Posterior cingulate gyrus (tissue), 11 donors: ENCODE measurements at places on chromosomes 1 and 21.
A peak's percentile ranks its signal among the peaks of the same experiment; 100 is the strongest.

- DNase-seq = no peak
Measured at GRCh38 chr1:94543893-94544635, 2.5 kb upstream of the F3 start.

- no peak for DNase-seq
Measured at GRCh38 chr21:26751305-26751704, 93.9 kb downstream of the ADAMTS1 start.

GRCh38 chr1:58768971-58769808 is 14.7 kb downstream of the JUN start:
- DNase-seq = peak; percentile 93

DNA sequence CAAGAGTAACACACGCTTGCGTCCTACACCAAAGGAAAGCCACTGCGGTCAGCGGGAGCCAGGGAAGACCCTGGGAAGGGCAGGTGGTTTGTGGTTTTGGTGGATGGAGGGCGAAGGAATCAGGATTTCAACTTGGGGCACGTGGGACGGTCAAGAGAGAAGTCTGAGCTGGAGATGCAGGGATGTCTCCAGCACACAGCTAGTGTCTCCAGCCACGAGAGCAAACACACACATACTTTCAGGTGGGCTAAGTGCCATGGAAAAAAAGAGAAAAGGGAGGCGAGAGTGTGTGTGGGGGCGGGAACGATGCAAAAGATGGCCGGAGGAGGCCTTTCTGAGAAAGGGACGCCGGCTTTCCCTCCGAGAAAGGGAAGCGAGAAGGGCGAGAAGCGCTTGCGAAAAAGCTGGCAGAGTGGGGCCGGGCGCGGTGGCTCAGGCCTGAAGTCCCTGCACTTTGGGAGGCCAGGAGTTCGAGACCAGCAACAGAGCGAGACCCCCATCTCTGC is 1.4 kb upstream of the SRRM1 start:
- DNase-seq = no peak

GRCh38 chr1:1325288-1326074 is 879 bp downstream of the CPTP start:
- DNase-seq = no peak

- no peak for DNase-seq
Measured at GRCh38 chr1:61839679-61840078, 97.4 kb downstream of the PATJ start.

DNA sequence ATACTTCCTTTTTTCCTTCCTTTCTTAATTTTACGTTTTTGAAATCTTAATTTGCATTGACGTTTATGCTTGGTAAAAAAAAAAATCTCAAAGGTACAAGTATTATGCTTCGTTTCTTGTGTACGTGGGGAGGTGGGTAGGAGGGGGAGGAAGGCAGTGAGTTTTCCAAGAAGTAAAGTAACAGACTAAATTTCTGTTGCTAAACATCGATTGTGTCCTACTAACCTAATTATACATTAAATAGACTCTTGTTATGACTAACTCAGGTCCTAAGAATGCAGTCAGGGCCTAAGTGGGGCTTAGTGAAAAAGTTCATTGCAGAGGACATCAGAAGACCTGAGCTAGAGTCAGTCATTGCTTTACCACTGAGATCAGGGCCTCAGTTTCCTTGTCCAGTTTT is 17.5 kb downstream of the NEK7 start:
- DNase-seq = no peak

GRCh38 chr1:235336903-235337302 is 8.5 kb downstream of the GGPS1 start:
- no peak for DNase-seq

GRCh38 chr1:150516616-150517015 is 1.1 kb downstream of the FALEC start:
- peak; percentile 12 for DNase-seq

DNA sequence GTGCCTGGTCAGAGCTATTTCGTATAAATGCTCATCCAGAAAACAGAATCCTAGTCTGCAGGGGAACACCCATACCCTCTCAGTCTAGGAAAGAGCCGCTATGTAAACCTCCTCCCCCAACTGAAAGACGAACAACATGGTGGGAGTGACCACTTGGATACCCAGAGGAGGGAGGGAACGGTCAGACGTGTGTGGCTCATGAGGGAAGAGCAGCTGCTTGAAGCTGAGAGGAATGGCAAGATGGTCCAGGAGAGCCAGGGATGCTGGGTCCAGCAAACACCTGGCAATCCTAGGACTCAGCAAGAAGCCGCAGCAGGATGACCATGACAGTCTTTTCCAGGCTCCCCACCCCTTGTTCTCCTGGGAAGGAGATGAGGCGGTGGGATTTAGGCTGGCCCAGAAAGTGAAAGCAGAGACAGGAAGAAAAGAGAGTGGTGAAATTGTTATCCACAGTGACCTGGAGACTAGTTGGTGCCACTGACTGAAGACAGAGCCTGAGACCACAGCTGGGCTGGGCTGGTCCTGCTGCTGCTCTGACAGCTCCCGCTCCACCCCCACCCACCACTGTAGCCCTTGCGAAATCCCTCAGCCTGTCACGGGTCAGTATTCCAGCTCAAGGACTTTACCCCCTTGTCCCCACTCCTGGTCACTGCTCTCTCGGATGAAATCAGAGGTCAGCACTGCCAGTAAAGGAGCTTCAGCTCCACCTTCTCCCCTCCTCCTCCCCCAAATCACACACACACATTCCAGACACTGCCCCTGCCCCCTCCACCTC is 3.6 kb downstream of the CERS2 start:
- peak; percentile 48 for DNase-seq

DNA sequence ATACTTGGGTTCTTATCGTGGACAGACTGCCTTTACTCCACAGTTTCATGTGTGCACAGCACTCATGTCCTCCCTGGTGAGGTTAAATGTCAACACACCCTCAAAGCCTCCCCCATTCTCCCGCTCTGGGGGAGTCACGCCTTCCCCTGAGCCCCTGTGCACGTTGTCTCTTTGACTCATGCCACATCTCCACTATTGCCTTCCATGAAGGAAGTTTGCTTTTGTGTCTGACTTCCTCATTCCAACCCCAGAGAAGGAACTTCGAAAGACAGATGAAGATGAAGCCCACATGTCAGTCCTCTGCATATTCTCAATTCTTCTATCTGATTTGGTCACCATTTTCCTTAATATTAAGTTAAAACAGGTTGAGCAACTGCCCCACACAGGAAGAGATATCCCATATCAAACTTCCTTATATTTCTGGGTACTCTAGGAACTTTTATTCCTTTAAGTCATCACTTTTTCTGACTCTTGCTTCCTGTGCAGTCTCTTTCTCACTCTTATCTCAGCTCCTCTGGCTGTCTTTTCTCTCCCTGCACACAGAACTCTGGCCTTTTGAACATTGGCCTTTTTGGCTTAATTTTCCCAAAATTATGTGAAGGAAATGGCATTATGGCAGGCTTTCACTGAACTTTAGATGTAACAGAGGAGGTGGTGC is 41.5 kb downstream of the C4BPA start:
- DNase-seq = no peak

GRCh38 chr1:203271018-203271743 is 34.1 kb upstream of the BTG2 start:
- DNase-seq = no peak

DNA sequence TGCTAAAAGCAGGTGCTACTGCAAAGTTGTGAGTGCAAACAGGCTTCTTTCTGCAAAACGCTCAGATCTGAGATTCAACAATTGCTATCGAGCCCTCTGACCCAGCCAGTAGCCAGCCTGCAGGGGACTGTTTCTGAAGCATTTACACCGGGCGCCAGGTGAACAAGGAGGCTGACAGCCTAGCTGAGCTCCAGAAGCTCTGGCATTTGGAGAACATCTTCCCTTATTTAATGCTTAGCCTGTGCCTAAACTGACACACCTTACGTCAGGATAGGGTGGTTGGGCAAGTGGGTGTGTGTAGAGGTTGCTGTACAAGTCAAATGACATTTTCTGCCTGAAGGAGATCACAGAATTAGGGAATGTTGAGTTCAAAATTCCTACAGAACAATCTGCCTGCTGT is 15.8 kb upstream of the PLA2G2C start:
- no peak for DNase-seq

- DNase-seq = no peak
Measured at GRCh38 chr1:219085082-219085481, 88.6 kb upstream of the LYPLAL1 start.

- DNase-seq = no peak
Measured at GRCh38 chr1:208587110-208587509, 342.9 kb upstream of the PLXNA2 start.

DNA sequence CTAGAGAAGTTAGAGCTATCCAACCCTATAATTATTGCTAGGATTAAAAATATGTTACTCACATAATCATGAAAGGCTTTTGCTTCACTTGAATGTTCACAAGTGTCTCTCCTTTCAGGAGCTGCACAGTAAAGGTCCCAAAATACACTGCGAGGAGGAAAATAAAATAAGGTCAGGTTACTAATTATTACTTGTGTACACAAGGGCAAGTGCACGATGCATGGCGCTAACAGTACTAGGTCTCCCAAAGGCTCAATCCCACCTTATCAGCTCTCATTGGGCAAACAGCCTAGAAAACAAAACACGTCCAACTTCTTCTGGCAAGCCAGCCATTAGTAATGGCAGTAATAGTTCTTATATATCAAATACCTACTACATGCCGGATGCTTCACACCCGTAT is 4.4 kb downstream of the SSBP3 start:
- DNase-seq = no peak

- DNase-seq = no peak
Measured at GRCh38 chr1:16984717-16985116, 4.3 kb upstream of the MFAP2 start.

- DNase-seq = no peak
Measured at GRCh38 chr21:16169102-16169511, 439.3 kb downstream of the USP25 start.

DNA sequence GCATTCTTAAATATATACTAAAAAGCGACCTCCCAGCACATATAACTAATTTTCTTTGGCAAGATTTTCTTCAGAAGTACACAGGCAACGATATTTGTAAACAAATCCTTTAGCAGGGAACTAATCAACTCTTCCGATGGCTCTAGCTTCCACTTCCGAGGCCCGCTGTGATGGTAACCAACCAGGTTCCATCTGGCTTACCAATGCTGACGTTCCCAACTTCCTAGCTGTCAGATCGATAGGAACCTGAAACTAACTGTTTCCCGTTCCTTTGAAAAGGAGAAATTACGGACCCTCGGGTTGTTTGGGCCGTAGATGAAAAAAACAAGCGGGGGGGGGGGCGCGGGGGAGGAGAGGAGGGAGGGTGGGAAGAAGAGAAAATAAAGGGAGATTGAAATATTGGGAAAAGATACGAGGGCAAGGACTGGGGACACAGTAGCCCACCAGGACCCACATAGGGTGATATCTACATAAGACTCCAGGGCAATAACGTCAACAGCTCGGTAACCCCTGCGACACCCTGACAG is 513 bp downstream of the GTF2B start:
- DNase-seq = no peak

- DNase-seq = no peak
Measured at GRCh38 chr1:93628681-93629080, 53.0 kb downstream of the BCAR3 start.

GRCh38 chr1:204530932-204531331 is 14.7 kb downstream of the MDM4 start:
- DNase-seq = no peak

GRCh38 chr1:89794406-89794805 is 26.4 kb upstream of the LRRC8D start:
- DNase-seq = no peak

DNA sequence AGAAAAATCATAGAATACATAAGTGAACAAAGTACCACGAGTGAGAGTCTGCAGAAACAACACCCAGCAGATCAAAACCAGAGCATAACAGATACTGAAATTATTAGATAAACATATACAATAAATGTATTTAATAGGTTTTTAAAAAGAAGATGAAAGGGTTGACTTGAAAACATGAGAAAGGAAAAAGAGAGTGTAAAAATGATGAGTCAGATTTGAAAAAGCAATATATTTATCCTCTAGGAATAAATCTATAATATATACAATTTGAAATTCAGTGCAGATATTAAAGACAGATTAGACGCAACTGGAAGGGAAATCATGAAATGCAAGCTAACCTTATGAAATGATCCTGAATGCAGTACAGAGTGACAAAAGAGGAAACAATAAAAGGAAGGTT is 170.2 kb upstream of the RUNX1 start:
- no peak for DNase-seq

DNA sequence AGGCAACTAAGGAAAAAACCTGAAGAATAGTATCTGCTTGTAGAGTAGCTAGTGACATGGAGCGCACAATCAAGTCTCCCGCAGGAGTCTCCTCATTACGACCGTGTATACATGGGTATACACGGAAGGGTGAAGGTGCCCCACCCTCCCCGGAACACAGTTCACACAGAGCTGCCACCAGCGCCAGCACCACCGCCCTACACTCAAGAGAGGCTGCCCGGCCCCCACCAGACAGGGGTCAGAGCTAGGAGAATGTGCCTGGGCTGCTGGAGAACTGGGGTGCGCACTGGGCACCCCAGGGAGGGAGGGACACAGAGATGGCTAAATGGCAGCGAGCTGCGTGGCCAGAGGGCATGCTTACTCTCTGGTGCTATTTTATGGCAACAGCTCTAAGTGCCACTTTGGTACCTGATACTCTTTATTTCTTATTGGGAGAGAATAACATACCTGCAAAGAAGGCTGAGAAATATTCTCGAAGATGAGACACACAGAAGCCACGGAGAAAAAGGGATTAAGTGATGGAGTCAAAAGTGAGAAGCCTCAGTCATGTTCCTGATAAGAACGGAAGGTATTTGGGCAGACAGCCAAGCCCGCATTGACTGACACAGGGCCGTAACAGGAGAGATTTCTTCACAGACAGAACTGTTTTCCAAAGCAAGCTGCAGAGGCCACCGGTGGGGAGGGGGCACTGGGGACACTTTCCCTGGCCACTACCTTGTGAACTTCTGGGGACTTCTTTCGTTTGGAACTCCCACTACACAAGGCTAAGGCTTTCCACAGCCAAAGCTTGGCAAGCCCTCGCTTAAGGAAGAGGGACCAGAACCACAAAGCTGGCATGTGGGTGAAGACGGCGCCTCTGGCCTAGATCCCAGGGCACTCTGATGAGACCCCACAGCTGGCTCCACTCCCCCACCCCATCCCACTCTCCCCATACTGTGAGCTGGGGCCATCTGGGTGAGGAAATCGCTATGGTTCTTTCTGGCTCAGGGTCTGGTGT is 108.0 kb downstream of the PGBD5 start:
- no peak for DNase-seq

DNA sequence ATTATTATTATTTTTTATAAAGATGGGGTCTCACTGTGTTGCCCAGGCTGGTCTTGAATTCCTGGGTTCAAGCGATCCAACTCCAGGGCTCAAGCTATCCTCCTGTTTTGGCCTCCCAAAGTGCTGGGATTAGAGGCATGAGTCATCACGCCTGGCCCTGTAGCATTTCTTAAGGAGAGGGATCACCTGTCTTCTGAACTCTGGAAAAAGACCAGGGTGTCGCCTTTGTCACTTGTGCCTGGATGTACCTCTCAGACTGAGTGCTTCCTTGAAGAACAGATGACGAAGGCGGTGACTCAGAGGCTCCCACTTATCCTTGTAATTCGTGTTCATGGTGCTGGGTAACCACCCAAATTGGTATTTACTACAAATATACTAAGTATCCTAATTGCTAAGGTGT is 2.4 kb upstream of the CGN start:
- DNase-seq = no peak
